ENCODE measurements at places on chromosomes 7 and 10.

GRCh38 chr10:70784471-70784870, 706 bp downstream of the TBATA start:
- DNase-seq = peak; percentile 5

GRCh38 chr7:87543623-87544022, 57.1 kb downstream of the ABCB1 start:
- no peak for DNase-seq

GRCh38 chr7:47786557-47787248, 161.6 kb downstream of the PKD1L1 start:
- DNase-seq = no peak

DNA sequence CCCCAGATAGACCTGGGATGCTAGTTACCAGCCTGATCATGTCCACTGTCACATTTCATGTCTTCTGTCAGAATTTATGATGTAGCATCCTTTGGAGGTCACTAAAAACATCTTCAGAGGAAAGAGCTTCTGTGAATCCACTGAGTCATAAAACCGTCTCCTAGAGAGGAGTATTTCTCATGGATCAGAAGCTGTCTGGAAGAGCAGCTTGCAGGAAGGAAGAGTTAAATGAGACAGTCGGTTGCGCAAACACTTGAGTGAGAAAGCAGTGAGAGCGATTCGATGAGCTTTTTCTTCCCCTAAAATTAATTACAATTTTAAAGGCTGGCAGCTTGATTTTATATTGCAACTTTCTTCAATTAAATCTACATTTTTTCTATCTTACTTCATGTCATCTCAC, 47.2 kb upstream of the WDR11 start:
- DNase-seq = no peak

GRCh38 chr10:36280321-36280741, 638.2 kb upstream of the FZD8 start:
- no peak for DNase-seq

- no peak for DNase-seq
Measured at GRCh38 chr7:31683445-31684225, 3.4 kb upstream of the PPP1R17 start.

DNA sequence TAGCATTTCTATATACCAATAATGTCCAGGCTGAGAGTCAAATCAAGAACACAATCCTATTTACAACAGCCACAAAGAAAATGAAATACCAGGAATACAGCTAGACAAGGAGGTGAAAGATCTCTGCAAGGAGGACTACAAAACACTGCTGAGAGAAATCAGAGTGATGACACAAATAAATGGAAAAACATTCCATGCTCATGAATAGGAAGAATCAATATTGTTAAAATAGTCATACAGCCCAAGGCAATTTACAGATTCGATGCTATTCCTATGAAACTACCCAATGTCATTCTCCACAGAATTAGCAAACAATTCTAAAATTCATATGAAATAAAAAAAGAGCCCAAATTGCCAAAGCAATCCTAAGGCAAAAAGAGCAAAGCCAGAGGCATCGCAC, 116.8 kb upstream of the ZNF32 start:
- no peak for DNase-seq

- DNase-seq = no peak
Measured at GRCh38 chr10:54125098-54125747, 675.8 kb downstream of the PCDH15 start.

- no peak for DNase-seq
Measured at GRCh38 chr7:138750901-138751464, 46.8 kb upstream of the TMEM213 start.

DNA sequence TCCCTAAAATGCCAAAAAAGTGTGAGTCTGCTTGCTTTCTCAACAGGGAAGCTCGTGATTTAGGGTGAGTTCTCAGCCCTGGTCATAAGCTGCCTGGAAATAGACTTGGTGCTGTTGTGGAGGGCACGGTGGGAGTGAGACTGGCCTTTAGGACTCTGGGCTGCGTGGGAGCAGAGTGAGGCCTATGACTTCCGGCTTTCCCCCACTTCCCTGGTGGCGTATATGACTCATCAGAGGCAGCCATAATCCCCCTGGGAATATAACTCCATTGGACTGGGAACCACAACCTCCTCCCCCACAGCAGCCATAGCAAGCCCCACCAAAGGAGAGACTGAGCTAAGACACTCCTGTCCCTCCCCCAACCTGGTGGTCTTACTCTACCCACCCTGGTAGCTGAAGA, 95.0 kb downstream of the PON1 start:
- no peak for DNase-seq

GRCh38 chr7:45974540-45975360, 53.7 kb upstream of the IGFBP3 start:
- DNase-seq = no peak

GRCh38 chr7:100351657-100352058, 6.3 kb upstream of the PILRB start:
- no peak for DNase-seq

GRCh38 chr10:35993591-35994515, 351.8 kb upstream of the FZD8 start:
- DNase-seq = no peak

- peak; percentile 2 for DNase-seq
Measured at GRCh38 chr10:90148116-90148855, 446.9 kb downstream of the KIF20B start.

- DNase-seq = peak; percentile 79
Measured at GRCh38 chr10:97185326-97186058, at the start of gene SLIT1. Gene SLIT1 (minus strand): TSS chr10:97185959. CDS start chr10:97185674, 285 bp downstream.

GRCh38 chr7:157139111-157139809, 534 bp downstream of the UBE3C start:
- DNase-seq = no peak

DNA sequence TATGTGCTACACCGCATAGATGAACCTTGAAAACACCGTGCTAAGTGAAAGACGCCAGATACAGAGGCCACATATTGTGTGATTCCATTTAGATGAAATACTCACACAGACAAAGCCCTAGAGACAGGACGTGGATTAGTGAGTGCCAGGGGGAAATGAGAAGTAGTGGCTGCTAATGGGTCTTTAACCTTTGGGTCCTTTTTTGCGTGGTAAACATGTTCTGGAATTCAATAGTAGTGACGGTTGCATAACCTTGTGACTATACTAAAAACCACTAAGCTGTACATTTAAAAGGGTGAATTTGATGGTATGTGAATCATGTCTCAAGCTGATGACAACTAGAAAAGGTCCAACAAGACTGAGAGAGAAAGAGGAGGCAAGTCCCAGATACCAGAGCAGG, 15.6 kb downstream of the SMKR1 start:
- no peak for DNase-seq
